Small intestine (tissue), 16 donors: ENCODE measurements at places on chromosomes 1 and 21. TPM values are rescaled to one million over a fixed set of nuclear protein-coding genes. Genes with fewer than 3 reads are reported as not detected.
A peak's percentile ranks its signal among the peaks of the same experiment; 100 is the strongest.

DNA sequence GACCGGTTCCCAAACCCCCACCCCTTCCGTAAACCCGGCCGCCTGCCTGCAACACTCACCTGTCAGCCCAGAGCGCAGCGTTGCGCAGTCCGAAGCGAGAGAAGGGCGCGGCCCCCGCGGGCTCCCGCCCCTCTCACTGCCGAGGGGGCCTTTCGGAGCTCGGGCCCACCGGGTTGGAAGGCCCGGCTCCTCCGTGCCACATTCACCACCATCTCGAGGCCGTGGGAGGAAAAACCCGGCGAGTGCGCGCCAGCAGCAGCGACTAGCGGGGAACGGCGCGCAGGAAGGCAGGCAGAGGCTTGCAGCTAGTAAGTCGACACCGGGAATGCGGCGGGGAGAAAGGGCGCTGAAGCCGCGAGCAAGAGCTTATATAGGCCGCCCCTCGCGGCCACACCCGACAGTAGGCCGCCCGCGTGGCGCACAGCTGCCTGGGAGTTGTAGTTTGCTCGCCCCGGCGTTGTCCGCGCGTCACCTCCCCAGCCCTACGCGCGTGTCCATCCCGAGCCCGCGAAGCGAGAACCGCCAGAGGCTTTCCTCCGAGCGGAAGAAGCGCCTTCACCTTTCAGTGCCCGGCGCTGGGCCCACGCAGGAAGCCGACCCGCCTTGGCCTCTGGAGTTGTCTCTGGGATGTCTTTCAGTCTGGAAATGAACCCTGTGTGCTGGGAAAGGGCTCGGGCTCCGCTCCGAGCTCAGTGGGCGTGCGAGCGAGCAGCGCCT lies 10.4 kb upstream of the RAB42 start:
- DNase-seq, result peak; percentile 98

DNA sequence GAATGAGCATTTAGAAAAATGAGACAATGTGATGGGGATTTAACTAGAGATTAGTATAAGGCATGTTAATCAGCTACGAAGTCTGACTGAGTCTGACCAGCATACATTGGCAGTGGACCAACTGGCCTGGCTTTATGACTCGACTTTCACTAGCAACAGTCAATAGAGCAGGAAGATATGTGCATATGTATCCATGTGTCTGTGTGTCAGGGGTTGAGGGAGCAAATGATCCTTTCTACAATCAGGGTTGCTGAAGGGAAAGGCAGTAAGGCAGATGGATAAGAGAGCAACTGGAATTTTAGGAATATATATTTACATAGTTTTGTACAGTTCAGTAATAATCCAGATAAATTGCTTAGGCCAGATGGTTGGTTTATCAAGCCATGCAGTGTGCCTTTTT lies 645.6 kb downstream of the PLA2G4A start:
- DNase-seq, result no peak

Gene FNDC10
- polyA plus RNA-seq, result 2.9 TPM

Gene FCRL5
- 2.7 TPM for polyA plus RNA-seq

Gene ZSWIM5
- 8.1 TPM for polyA plus RNA-seq

DNA sequence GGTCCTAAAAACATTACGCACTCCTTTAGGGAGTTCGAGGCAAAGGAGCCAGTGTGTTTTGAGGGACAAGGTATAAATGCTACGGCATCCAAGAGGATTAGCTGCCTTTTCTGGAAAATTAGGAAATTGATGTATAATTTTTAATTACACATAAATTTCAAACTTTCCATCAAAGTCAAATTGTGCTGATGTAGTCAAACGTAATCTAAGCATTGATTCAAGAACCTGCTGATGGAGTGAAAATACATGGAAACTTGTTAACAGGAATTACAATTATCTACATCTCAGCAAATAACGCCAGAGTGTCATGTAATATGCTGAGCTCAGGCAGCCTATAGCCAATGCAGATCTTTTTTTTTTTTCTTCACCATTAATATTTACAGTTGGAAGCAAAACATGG lies 194.5 kb downstream of the CRB1 start:
- DNase-seq, result no peak

DNA sequence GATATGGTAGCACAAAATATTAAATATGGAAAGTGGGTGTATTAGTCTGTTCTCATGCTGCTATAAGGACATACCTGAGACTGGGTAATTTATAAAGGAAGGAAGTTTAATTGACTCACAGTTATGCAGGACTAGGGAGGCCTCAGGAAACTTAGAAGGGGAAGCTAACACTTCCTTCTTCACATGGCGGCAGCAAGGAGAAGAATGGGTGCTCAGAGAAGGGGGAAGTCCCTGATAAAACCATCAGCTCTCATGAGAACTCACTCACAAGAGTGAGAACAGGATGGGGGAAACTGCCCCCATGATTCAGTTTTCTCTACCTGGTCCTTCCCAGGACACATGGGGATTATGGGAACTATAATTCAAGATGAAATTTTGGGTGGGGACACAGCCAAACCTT lies 15.8 kb upstream of the BACE2 start:
- no peak for DNase-seq

DNA sequence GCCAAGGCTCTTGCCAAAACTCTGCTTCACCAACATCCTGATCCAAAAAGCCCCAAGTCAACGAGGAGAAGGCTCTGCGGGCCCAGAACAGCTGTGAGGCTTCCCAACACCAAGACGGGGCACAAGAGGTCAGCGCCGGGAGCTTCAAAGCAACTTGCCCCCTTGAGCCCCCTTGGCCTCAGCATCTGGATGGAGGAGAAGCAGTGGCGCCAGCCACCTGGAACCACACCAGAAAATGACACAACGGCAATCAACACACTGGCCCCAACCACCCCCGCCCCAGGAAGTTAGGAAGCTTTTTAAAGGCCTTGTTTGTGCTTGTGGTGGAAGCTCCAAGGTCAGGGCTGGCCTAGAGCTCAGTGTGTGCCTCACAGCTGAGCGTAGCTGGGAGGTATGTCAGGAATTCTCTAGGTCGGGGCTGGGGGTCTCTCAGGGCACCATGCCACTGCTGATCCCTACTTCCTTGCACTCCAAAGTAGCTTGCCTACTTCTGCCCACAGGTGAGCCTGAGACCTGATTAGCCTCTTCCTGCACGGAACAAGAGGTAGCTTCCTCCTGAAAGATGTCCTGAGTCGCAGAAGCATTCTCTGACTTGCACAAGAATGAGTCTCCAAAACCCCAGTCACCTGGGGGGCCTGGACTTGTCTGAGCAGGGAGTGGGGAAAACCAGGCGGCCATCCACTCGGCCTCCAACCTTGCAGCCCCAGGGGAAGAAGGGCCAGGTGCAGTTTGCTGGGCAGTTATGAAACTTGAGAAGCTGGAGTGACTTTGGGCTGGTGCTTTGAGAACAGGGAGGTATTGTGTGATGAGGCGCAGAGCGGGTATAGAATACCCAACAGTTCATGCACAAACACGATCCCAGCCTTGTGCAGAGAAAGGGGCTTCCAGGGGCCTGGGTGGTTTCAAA lies 9.7 kb upstream of the SRP9 start:
- DNase-seq, result no peak

- DNase-seq, result no peak
Observed at GRCh38 chr1:224377676-224378006, 21.0 kb downstream of the CNIH4 start.

GRCh38 chr1:220371324-220371723 lies 99.1 kb upstream of the RAB3GAP2 start:
- peak; percentile 3 for DNase-seq

- DNase-seq, result no peak
Observed at GRCh38 chr21:26185021-26185420, 14.5 kb upstream of the APP start.
